ENCODE measurements at places on chromosomes 1 and 21.
A peak's percentile ranks its signal among the peaks of the same experiment; 100 is the strongest.

- no peak for DNase-seq
Observed at GRCh38 chr21:43958364-43959158, 53.5 kb upstream of the TRAPPC10 start.

DNA sequence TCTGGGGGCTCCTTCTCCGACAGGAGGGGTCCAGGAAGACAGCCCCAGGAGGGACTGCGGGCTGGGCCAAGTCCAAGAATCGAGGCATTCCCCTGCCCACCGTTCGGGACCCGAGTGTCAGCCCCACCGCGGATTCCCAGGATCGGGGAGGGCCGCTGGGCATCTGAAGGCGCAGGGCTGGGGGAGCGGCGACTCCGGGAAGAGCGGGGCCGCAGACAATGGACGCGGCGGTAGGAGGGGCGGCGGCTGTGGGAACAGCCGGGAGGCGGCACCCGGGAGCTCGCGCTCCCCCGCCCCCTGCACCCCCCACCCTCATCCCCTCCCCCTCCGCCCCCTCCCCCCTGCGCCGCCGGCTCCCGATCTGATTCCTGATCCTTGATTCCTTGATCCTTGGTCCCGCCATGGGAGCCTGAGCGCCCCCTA is at the start of gene VANGL2:
TSS of gene VANGL2 (plus strand) at position 342 of the 423 bp plus-strand sequence. CDS start 15,274 bp downstream, outside the sequence.
- DNase-seq = peak; percentile 71

- DNase-seq = no peak
Observed at GRCh38 chr1:9835758-9836631, 12.2 kb upstream of the CLSTN1 start.

DNA sequence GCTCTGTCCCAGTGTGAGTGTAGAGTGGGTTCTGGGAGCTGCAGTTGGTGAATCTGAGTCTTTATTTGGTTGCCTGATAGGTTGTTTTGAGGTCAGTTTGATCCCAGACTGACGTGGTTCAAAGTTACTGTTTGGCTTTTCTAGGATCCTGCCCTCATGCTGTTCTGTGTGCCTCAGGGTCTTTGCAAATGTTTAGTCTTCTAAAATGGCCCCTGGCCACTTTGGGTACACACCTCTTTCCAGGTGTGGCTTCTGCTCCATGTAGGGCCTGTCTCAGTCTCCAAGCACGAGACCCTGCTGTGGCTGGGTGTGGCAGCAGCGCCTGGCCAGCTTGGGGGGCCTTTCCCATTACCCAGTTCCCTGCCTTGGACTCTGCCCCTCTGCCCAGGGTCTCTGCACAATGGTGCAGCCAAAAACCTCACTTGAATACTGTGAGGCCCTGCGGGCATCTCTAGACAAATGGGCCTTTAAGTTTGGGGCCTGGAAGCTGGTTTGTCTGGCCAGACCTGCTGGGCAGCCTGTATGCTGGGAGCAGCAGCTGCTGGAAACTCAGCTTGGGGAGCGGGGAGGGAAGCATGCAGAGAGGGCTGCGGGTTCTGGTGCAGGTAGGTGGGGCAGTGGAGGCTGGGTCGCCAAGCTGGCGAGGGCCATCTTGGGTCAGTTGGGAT is 5.6 kb downstream of the PTPRF start:
- no peak for DNase-seq

DNA sequence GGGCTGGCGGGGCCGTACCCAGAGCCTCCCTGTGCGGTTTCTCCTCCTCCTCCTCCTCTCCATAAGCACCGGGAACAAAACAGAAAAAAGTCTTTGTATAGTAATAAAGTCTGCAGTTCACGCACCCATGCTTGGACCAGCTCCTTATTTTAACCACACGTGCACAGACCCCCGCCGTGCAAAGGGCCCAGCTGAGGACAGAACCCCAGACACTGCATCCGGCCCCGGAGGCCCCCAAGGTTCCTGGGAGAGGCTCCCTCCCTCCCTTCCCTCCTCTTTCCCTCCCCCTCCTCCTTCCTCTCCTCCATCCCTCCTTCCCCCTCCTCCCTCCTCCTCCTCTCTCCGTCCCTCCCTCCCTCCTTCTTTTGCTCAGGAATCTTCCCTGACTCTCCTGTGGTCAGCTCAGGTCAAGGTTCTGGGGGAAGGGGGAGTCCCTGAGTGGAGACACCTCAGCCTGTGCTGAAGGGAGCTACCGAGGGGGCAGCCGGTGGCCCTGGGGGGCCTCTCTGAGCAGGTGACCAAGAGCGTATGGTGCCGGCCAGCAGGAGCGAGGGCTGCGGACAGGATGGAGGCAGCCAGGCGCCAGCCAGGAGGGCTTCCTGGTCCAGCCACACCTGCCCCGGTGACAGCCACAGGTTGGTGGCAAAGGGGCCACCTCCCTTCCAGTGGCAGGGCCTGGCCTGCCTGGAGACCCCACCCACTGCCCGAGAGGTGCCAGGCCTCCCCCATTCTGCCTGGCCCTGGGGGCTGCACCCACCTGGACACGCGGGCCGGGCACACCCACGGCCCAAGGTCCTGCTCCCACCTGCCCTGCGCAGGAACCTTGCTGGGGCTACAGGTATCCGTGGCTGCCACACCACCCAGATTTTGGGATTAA is 3.2 kb upstream of the TTLL10 start:
- DNase-seq = no peak

DNA sequence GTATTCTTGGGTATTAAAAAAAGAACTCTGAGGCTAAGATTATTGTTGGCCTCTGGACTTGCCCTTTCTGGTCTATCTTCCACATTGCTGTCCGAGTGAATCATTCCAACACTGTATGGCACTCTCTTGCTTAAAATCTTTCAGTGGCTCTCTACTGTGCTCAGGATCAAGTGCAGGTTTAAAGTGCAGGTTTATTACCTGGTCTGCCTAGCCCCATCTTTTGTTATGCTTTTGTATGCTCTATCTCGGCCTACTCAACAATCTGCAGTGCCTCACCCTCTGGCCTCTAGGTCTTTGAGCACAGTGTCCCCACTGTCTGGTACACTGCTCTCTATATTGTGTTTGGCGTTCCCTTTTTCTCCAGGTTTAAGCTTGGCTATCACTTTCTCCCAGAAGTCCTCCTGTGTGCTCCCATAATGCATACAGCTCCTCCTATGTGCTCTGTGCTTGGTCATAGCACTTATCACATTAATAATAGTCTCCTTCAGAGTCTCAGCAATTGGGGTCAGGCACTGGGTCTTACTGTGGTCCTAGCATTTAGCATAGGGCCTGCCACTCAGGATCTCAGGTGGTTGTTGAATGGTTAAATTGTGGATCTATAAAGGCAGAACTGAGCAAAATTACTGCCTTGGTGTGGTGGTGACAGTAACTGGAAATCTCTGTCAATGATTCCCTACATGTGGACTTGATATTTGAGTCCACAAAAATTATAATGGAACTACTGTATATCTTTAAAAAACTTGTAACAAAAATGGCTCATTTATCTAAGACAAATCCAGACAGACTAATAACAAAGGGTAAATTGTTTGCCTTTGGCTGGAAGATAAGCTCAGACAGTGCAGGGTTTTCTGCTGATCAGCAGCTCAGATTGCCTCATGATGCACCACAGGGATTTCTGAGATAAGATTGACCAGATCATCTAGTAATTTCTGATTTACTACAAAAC is 10.6 kb upstream of the LDLRAD1 start:
- DNase-seq = no peak

DNA sequence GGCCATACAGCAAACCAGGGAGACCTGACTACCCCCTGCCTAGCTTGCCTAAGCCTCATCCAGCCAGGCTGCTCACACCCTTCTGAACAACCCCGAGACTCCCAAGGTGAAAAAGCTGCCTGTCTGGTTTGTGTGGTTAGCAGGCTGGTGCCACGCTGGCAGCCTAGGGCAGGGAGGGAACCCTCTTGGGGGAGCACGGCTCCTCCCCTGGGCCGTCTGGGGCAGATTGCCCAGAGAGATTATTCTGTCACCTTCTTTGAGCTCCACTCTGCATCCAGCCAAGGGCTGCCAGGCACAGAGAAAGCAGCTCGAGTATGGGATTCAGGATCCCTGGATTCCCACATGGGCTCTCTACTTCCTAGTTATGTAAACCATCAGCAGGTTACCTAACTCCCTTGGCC is 27.5 kb upstream of the TCEA3 start:
- DNase-seq = no peak

- no peak for DNase-seq
Observed at GRCh38 chr1:243719476-243719875, 130.6 kb downstream of the AKT3 start.

DNA sequence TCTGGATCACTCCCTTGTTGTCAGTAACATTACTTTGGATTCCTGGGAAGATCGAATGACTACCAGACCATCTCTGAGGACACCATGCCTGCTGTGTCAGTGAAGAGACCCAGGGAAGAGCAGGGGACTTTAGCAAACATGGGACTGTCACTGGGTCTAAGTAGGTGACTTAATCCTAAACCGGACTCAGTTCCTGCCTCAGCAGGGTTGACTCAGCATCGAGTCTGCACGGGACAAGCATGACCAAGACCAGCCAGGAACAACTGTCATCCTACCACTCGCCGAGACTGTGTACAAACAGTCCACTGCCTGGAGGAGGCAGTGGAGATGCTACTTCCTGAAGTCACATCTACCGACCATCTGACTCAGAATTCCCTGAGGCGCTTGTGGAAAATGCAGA is 53.2 kb upstream of the RAB4A start:
- DNase-seq = no peak

- DNase-seq = no peak
Observed at GRCh38 chr1:211479624-211480023, 12.3 kb downstream of the RD3 start.

- no peak for DNase-seq
Observed at GRCh38 chr1:63954187-63954586, 180.4 kb downstream of the ROR1 start.

DNA sequence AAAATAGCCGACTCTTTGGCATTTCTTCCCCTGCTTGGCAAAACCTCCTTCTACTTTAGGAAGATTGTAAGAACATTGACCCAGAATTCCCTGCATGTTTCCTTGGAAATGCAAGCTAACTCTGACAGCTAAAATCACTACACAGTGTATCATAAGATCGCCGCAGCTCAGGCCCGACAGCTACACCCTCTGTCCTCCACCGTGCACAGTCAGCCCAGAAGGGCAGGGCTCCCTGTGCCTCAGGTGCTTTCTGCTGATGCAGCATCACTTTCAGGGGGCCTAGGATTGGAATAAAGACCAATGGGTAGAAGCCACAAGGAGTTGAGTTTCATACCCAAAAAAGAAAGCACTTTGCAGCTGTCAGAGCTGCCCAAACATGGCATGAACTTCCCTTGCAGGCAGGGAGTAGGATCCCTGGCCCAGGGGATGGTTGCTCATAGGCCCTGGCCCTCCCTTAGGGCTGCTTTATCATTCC is 145.3 kb downstream of the SEC16B start:
- no peak for DNase-seq

DNA sequence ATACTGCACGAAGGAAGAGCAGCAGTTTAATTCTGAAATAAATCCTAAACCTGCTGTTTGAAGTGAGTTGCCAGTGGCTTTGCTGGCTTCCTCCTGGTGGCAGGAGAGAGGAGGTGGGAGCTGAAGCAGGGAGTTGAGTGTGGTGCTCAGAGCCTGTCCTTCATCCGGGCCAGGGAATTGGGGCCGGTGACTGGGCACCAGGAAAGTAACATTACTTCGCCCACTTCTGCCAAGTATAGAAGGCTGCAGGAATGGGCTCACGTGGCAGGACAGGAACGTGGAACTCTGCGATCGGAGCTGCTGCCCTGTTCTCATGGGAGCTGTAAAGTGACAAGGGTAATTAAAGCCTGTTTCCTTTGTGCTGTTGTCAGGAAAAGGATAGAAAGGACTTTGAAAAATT is 8.7 kb downstream of the TOR3A start:
- no peak for DNase-seq

DNA sequence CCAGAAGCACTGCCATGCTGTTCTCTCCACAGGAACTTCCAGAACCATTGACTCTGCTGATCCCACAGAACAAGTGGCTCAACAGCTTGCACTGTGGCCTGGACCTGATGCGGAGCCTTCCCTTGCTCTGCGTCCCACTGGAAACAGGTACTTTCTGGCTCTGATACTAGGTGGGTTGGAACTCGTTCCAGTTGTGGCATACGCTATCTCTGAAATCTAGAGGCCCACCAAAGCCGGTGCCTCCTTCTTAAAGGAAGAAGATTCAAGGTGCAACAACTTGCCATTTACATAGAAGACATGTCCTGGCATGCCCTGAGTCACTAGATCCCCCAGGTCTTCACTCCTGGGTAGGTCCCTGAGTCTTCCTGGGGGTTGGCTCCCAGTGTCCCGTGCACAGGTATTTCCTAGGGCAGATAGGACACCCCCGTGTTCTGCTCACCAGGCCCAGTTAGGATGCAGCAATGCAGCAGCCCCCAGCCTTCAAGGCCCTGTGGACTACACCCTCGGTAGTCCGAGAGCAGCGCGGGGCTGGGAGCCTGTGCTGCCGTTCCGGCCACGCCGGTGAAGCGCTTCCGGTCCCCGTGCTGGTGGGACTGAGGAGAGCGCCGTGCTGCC is 10.8 kb upstream of the PCBP3 start:
- no peak for DNase-seq

- no peak for DNase-seq
Observed at GRCh38 chr1:100265562-100265930, 470 bp upstream of the RTCA start.

GRCh38 chr1:243950166-243950565 is 100.1 kb upstream of the AKT3 start:
- DNase-seq = no peak

- DNase-seq = no peak
Observed at GRCh38 chr1:201653233-201653632, 114.3 kb downstream of the NAV1 start.

- DNase-seq = no peak
Observed at GRCh38 chr1:53311702-53312305, 16.1 kb downstream of the LRP8 start.

DNA sequence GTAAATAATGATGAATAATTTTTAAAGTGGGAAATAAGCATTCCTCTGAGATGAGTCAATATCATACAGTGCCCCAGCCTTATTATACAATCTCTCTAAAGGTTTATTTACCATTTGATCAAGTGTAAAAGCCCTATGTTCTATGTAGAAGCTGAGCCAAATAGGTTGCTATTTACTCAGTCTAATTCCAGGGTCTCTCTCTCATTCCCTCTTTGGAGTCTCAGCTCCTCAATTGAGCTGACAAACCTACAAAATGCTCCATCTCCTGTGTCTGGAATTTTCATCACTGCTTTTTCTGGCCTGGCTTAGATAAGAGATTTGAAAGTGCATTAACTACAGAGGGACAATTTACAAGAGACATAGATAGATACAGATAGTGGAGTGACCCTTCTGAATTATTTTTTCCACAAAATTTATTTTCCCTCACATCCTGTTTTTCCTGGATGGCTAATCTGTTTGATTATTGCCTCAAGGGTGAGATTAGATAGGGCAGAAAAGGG is 24.8 kb upstream of the USH2A start:
- peak; percentile 68 for DNase-seq

DNA sequence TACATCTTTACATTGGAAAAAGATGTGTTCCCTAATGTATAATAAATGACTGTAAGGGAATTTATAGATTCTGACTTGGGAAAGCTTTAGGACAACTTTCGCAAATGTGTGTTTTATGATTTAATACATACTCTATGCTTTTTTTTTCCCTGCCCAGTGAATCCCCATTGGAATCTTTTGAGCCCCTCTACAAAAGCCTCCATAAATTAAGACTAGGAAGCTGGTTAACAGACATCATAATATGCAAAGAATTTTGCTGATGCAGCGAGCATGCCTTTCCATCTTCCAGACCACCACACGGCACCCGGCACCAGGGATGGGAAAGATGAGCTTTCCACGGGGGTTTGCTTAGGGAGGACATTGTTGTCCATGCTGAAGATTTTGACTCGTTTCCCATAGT is 156.1 kb upstream of the IVNS1ABP start:
- no peak for DNase-seq

- DNase-seq = no peak
Observed at GRCh38 chr21:33127868-33128242, 57.9 kb downstream of the OLIG1 start.

- peak; percentile 24 for DNase-seq
Observed at GRCh38 chr21:44012474-44013379, 618 bp downstream of the TRAPPC10 start.

- DNase-seq = no peak
Observed at GRCh38 chr1:24564695-24565094, 8.8 kb downstream of the NCMAP start.

Data from NCI-H1092 (cell line).